Activated CD8-positive, alpha-beta memory T cell treated with anti-CD3 and anti-CD28 coated beads, Interleukin-2, amount 50 U/mL, for 48 hours (primary cell): ENCODE measurements at places on chromosomes 13 and 19.
A peak's percentile ranks its signal among the peaks of the same experiment; 100 is the strongest.

- DNase-seq: no peak
Observed at GRCh38 chr19:34337739-34338138, 27.3 kb upstream of the GPI start.

DNA sequence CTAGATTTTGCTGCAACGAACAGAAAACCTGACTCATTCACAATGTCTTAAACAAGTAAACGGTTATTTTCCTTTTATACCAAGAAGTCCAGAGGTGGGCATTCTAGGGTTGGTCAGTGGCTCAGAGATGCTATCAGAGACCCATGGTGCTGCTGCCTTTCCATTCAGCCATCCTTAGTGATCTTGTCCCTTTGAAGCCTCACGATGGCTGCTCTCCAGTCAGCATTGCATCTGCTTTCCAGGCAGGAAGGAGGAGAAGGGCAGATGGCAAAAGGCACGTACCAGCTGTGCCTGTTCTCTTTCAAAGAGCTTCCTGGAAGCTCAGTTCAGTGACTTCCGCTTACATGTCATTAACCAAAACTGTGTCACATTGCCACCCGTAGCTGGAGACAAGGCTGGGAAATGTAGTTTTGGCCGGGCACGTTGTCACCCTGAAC lies 30.1 kb downstream of the WDFY2 start:
- DNase-seq: peak; percentile 68

GRCh38 chr13:102626928-102627327 lies 30.1 kb downstream of the TPP2 start:
- DNase-seq: no peak

- DNase-seq: peak; percentile 91
Observed at GRCh38 chr19:18304458-18305310, 18.2 kb downstream of the LSM4 start.

DNA sequence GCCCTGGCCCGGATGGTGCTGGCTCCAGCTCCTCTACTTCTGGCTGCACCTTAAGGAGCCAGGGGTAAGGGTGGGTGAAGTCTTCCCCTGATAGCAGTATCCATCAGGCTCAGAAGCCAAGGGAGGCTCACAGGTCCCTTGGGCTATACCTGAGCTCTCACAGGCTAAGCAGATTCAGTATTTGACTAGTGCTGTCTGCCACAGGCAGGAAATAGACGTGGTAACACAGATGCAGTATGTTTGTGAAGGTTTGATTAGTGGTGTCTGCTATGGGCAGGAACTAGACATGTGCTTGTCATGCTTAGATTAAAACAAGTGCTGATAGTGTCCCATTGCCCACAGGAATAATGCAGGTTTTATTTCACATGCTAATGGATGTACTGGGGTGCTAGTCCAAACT lies 4.0 kb downstream of the SYT5 start:
- DNase-seq: no peak

- DNase-seq: no peak
Observed at GRCh38 chr19:53880711-53881481, 1.1 kb upstream of the PRKCG start.

DNA sequence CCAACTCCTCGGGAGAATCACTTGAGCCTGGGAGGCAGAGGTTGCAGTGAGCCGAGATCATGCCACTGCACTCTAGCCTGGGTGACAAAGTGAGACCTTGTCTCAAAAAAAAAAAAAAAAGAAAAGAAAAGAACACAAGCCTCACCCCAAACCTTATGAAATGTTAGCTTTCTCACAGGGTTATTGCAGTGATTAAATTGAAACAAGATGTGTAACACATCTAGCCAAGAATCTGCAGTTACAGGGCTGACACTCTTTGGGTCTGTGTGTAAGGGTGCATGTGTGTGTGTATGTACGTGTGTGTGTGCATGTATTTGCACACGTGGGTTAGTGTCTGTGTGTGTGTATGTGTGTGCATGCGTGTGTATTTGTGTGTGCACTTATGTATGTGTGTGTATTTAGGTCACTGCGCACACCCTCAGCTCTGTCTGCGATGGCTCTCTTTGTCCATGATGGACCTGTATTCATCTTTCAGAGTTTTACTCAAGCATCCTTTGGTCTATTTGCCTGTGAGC lies 336.3 kb downstream of the UQCRFS1 start:
- DNase-seq: no peak

- DNase-seq: no peak
Observed at GRCh38 chr19:4474514-4475022, 2.5 kb downstream of the HDGFL2 start.

DNA sequence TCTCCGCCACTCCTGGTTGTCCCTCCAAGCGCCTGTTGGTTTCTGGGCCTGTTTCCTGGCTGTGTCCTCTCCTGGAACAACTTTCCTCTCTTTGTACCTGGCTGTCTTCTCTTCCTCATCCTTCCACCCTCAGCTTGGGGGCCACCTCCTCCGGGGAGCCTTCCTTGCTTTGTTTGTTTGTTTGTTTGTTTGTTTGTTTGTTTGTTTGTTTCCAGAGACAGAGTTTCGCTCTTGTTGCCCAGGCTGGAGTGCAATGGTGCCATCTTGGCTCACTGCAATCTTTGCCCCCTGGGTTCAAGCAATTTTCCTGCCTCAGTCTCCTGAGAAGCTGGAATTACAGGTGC lies 6.6 kb upstream of the TCF3 start:
- DNase-seq: no peak

DNA sequence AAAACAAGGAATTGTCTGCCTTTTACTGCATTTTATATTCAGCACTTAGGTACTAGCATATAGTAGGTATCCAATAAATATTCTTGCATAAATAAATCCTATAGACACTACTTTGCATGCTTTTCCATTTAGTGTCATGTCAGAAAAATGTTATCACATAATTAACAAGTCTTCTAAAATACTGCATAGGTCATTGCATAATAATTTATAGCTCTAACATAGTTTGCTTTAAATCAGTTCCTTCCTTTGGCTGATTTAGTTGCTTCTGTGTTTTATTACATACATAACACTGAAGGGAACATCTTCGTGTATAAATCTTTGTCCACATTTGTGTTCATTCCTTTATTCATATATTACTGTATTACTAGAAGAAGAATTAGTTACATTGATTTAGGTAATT lies 36.2 kb downstream of the WASF3 start:
- DNase-seq: no peak

- DNase-seq: no peak
Observed at GRCh38 chr13:101205408-101205807, 210.9 kb downstream of the NALCN start.

DNA sequence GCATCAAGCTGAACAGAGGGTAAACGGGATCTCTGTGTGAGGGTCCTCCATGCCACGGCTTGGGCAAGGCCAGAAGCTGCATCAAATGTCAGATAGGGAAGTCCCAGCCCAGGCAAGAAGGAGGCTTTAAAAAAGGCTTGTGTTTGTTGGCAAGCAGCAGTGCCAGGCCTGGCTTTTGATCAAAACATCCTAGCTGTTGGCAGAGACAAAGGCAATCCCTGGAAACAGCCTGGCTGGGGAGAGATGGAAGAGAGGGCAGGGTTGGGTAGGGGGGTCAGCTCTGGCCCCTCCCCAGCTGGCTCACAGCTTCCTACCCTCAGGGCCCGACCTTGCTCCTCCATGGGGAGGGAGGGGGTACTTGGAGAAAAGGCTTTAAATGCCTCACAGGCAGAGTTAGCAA lies 61.8 kb upstream of the KCTD15 start:
- no peak for DNase-seq

- no peak for DNase-seq
Observed at GRCh38 chr13:66074018-66074615, 1156.0 kb downstream of the PCDH9 start.

- no peak for DNase-seq
Observed at GRCh38 chr19:16536130-16536529, 6.1 kb downstream of the CHERP start.

DNA sequence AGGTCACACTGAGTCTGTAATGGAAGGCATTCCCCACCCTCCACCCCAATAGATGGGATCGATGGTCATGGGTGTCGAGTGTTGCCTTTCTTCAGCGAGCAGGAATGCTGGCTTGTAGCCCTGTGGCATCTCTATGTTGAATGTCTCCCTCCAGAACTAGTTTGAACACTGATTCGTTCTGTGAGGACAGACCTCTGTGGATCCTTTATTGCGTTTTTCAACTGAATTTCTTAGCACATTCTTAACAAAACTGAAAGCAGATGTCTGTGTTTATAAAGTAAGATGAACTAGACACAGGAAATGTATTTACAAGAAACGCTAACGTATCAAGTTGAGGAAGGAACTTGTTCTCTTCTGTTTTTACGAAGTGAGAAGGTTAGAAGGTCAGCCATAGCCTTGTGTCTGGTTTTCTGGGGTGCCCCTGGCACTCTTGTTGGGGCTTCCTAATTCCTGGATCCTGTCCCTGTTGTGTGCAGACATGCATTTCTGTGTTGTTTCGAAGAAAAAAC lies 36.8 kb upstream of the TM9SF2 start:
- no peak for DNase-seq

DNA sequence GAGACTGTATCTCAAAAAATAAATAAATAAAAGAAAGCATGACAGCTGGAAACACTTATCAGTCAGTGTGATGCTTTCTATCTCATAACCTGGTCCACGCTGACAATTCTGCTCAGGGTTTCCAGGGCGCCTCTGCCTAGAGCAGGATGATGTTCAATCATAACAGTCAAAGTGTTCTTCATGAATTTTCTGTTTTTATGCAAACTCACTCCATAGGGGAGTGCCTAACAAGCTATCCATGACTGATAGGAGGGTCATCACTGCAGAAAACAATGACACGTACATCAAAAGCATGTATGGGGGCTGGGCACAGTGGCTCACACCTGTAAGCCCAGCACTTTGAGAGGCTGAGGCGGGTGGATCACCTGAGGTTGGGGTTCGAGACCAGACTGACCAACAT lies 41.4 kb upstream of the ZNF83 start:
- no peak for DNase-seq

DNA sequence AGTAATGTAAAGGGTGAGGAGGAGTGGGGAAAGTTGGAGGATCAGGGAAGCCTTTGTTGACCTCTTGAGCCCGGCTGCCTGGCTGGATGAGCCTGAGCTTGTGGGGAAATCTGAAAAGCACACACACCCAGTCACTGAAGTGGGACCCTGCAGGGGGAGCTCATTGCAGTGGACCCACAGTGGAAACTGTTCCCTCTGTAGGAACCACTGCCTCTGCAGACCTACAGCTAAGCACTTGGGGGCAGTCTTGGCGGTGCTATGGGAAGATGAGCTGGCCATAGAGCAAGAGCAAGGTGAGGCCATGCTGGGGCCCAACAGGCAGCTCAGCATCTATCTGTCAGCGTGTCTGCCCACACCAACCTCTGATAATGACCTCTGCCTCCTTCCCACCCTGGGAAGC lies 294.8 kb downstream of the TSHZ3 start:
- peak; percentile 51 for DNase-seq

DNA sequence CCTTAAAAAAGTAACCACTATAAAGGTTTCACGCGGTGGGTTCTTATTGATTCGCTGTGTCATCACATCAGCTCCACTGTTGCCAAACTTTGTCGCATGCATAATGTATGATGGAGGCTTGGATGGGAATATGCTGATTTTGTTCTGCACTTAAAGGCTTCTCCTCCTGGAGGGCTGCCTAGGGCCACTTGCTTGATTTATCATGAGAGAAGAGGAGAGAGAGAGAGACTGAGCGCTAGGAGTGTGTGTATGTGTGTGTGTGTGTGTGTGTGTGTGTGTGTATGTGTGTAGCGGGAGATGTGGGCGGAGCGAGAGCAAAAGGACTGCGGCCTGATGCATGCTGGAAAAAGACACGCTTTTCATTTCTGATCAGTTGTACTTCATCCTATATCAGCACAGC lies 30.6 kb downstream of the FGF9 start:
- DNase-seq: no peak

- DNase-seq: no peak
Observed at GRCh38 chr19:35341565-35342225, 6.0 kb upstream of the FFAR1 start.

DNA sequence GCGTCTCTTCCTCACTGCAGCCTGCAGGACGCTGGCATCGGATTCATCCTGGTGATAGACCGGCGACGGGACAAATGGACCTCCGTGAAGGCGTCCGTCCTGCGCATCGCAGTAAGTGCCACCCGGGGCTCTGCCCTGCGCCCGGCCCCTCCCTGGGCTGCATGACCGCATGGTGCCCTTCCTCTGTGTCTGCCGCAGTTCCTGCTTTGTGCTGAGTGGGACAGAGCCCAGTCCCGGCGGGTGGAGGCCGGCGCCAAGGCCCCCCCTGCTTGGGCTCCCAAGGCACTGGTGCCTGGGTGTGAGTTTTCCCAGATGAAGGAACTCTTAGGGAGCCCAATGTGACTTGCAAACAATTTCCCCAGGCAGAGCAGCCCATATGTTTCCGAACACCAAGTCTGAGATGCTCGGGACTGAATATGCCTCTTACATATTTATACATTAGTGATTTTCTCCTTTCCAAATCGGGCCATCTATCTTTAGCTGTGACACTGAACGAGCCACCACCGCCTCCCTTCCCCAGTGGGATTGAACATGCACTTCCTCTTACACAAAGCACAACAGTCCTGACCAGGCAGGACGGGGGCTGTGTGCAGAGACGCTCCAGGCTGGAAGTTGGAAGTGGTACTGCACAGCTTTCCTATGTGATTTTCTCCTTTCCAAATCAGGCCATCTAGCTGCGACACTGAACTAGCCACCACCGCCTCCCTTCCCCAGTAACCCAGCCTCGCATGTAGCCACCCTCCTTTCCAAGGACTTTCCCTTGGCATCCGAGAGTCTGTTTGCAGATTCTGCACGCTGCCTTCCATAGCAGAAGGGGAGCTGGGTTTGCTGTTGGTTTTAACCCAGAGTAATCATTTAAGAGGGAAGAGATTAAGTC lies 60.1 kb upstream of the F7 start:
- no peak for DNase-seq

DNA sequence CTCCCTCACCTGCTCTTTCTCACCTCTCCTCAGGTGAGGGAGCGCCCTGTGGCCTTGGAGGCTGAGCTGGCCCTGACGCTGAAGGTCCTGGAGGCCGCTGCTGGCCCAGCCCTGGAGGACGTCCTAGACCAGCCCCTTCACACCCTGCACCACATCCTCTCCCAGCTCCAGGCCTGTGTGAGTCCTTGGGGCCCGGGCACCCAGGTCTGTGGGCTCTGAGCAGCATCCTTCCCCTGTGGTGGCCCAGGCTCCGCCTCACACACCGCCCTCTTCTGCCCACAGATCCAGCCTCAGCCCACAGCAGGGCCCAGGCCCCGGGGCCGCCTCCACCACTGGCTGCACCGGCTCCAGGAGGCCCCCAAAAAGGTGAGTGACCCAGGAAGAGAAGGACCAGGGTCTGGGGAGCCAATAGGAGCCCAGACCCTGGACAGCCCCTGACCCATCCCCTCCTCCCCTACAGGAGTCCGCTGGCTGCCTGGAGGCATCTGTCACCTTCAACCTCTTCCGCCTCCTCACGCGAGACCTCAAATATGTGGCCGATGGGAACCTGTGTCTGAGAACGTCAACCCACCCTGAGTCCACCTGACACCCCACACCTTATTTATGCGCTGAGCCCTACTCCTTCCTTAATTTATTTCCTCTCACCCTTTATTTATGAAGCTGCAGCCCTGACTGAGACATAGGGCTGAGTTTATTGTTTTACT lies 1.9 kb downstream of the IFNL1 start:
- peak; percentile 72 for DNase-seq

GRCh38 chr13:62512194-62513141 lies 1096.8 kb upstream of the PCDH20 start:
- no peak for DNase-seq

GRCh38 chr13:44147233-44147632 lies 226.4 kb upstream of the SERP2 start:
- DNase-seq: no peak

GRCh38 chr13:64767054-64767453 lies 2463.1 kb downstream of the PCDH9 start:
- no peak for DNase-seq

- no peak for DNase-seq
Observed at GRCh38 chr19:45577111-45577905, 7.3 kb downstream of the OPA3 start.

- no peak for DNase-seq
Observed at GRCh38 chr13:65028101-65028500, 2202.0 kb downstream of the PCDH9 start.
